ENCODE measurements at places on chromosomes 11 and 22. TPM values are rescaled to one million over a fixed set of nuclear protein-coding genes. Genes with fewer than 3 reads are reported as not detected.

Gene GDPD4
- not detected for total RNA-seq

Gene VSIG10L2
- not detected for total RNA-seq

Gene MS4A6E
- total RNA-seq, result not detected

Gene OR4C45
- not detected for total RNA-seq

Gene CD6
- not detected for total RNA-seq

Gene RTN4R
- total RNA-seq, result 1.5 TPM

Gene MPZL3
- 0.37 TPM for total RNA-seq

Gene BTBD10
- 29.4 TPM for total RNA-seq

Gene RASD2
- not detected for total RNA-seq

Gene ADAMTS15
- 78.8 TPM for total RNA-seq

DNA sequence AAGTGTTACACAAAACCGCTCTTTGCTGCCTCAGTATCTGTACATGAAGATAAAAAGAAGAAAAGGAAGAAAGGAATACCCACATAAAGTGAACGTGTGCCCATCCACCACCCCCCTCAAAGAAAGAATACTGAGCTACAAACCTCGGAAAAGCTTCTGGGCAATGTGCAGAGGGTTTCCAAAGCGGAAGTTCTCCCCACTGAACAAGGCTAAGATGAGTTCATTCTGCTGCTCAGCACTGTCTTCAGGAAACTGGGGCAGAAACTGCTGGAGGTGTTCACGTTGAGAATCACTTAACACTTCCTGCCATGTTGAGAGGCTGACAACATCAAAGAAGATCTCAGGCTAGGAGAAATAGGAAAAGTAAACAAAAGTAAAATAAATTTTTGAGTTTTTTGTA is 6.9 kb downstream of the NFRKB start:
- no peak overlapping the region for H3K27ac ChIP-seq
- no peak for DNase-seq
- peaks cover 56% of the 10 kb centered on the region for H3K36me3 ChIP-seq
- no peaks in the 10 kb centered on the region for H3K27me3 ChIP-seq
- no peaks in the 10 kb centered on the region for H3K4me1 ChIP-seq

- no peak for DNase-seq
- no peaks in the 10 kb centered on the region for H3K4me1 ChIP-seq
- no peaks in the 10 kb centered on the region for H3K36me3 ChIP-seq
Measured at GRCh38 chr11:17798253-17798652, 63.7 kb downstream of the KCNC1 start.

GRCh38 chr22:16777284-16777924 is 47.8 kb downstream of the XKR3 start:
- no peak overlapping the region for H3K27ac ChIP-seq
- no peak for DNase-seq
- H3K4me3 ChIP-seq, result no peak overlapping the region
- H3K4me1 ChIP-seq, result no peaks in the 10 kb centered on the region
- no peaks in the 10 kb centered on the region for H3K36me3 ChIP-seq
- H3K27me3 ChIP-seq, result no peaks in the 10 kb centered on the region

DNA sequence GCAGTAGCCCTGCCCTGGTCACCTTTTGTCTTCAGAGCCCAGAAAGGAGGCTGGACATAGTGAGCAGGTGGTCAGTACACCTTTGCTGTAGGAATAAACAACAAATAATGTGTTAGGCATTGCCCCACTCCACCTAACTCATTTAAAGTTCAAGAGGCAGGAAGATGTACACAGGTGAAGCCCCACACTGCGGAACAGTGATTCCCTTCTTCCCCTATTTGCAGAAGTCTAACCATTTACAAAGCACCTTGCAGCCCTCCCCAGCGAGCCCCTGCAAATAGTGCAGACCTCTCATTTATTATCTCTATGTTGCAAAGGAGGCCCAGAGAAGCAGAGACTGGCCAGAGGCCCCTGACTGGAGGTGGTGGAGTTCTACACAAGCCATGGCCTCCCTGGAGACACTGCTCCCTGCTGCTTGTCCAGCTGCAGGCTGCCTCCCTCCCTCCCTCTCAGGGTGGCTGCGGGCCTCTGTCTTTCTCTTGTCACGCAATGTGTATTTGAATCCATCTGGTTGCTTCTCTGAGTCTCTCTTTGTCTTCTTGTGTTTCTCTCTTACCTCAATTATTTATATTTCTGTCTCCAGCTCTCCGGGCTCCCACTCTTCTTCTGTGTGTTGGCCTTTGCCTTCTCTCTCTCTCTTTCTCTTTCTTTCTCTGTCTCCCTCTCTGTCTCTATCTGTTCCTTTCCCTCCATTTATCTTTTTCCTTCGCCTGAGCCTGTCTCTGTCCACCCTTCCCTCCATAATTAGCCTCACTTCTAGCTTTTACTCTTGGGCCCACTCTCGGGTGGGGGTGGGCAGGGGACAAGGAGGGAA is 59.1 kb upstream of the PRDM11 start:
- H3K36me3 ChIP-seq, result no peaks in the 10 kb centered on the region
- no peak for DNase-seq
- H3K4me1 ChIP-seq, result peaks cover 88% of the 10 kb centered on the region
- H3K27ac ChIP-seq, result peak overlapping the region; percentile 96

DNA sequence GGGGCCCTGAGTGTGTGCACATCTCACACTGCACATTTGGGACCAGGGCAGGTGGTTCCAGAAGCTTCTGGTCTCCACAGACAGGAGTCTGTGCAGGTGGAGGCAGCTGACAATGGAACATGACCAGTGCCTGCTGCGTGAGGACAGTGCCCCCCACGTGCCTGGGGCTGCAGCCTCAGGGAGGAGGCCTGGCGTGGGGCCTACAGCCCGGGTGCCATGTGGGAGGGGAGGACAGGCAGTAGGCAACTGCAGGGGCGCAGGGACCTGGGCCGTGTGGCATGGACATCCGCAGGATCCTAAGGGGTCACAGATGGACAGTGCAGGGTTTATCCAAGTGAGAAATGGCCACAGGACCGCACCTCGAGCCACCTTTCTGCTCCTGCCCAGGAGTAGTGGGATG is 28.8 kb downstream of the TSPAN4 start:
- H3K27me3 ChIP-seq, result no peaks in the 10 kb centered on the region
- H3K4me3 ChIP-seq, result no peak overlapping the region
- H3K27ac ChIP-seq, result no peak overlapping the region
- H3K4me1 ChIP-seq, result peaks cover 10% of the 10 kb centered on the region
- no peak for DNase-seq

- no peak overlapping the region for H3K4me3 ChIP-seq
- H3K27ac ChIP-seq, result no peak overlapping the region
- DNase-seq, result no peak
- H3K27me3 ChIP-seq, result peaks cover 2% of the 10 kb centered on the region
- no peaks in the 10 kb centered on the region for H3K36me3 ChIP-seq
Measured at GRCh38 chr11:21374376-21374775, 705.0 kb downstream of the NELL1 start.

All from osteocyte (in vitro differentiated cells).